ENCODE measurements at places on chromosomes 2 and 18.

- no peak for DNase-seq
These were observed 62.1 kb upstream of the DYNAP start for GRCh38 chr18:54528942-54529376.

DNA sequence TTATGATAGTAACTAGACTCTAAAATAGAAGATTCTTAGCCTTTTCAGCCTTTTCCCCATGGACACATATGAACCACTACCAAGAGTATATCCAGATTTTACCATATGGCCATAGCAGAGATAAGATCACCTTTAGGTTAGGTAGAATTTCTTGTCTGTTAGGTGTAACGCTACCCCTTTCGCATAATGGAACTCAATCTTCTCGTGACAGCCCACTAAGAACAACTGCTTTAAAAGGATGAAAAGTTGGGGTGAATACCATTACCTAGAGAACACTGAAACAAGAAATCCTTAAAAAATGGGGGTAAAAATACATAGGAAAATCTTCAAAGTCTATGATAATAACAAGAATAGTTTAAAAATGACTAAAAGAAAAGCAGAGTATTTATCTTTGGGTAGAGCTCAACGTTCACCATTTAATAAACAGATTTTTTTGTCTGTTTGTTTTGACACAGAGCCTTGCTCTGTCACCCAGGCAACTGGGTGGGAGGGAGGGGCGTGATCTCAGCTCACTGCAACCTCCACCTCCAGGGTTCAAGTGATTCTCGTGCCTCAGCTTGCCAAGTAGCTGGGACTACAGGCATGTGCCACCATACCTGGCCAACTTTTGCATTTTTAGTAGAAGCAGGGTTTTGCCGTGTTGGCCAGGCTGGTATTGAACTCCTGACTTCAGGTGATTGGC, 67.2 kb downstream of the VIL1 start:
- no peak for DNase-seq

DNA sequence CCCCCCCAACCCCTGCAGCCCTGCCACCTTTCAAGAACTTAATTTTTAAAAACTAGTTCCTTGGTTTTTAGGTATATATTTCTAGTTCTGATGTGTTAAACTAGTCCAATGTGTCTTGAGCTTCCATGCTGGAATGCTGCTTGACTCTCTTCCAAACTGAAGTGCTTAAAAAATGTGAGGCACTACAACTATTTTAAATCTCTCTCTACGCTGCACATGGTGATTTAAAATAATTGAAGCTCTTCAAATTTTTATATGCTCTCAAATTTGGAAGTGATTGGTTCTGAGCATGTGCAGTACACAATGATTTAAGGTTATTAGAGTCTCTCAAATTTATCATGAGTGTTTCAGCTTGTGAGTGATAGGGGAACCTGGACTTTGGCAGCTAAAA, 192.6 kb upstream of the ZEB2 start:
- DNase-seq, result no peak

GRCh38 chr2:20061476-20061875, 10.0 kb upstream of the LAPTM4A start:
- DNase-seq, result no peak

GRCh38 chr2:172513524-172513900, 42.4 kb upstream of the PDK1 start:
- DNase-seq, result no peak

- no peak for DNase-seq
These were observed 179.2 kb downstream of the ACKR3 start for GRCh38 chr2:236748801-236749200.

DNA sequence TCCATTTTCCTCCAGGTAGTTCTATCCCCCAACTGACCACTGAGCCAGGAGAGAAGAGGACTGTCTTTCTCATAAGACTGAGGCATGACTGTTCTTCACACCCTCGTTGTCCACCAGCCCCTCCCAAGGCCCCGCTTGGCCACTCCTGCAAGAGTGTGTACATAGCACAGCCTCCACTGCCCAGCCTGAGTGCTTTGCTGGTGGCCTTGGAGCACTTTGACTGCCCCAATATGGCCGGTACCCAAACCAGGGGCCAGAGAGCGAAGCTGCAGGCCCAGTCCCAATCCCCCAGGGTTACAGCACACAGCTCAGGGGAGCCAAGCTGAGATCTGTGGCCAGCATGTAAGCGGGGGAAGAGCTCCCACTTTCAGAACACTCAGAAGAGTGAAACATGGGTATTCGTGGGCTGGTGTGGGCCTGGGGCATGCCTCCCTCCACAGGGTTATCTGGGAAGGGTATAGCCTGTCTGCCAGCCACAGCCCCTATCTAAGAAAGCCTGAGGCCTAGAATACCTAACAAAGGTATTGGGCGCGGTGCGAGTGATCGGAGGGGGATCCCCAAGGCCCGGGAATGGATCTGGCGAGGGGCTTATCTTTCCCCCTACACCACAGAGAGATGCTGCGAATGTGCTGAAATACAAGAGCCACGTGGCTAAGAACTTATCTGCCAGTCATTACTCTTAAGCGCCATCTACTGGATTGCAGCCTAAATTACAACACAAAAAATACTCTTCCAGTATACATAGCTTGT, 163.8 kb downstream of the WDPCP start:
- DNase-seq, result no peak

GRCh38 chr2:65381607-65382051, 50.8 kb downstream of the SPRED2 start:
- DNase-seq, result no peak

DNA sequence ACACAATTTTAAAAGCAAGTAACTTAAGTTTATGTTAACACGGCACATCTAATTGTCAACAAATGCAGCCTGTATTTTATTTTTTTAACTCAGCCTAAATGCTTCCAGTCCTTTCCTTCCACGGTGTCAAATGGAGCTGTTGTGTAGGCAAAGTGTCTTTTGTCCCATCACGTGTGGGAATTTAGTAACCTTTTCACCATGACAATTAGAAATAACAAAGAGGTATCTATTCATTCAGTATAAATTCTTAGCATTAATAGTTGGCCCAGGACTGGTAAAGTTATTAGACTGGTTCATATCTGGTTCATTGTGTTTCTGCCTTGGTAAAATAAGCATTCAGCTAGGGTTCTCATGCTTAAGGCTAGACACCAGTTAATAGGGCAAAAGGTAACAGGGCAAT, 47.9 kb downstream of the FRZB start:
- no peak for DNase-seq

- no peak for DNase-seq
These were observed 141.3 kb upstream of the LHCGR start for GRCh38 chr2:48896870-48897269.

Data from stimulated activated CD8-positive, alpha-beta memory T cell treated with anti-CD3 and anti-CD28 coated beads, Interleukin-4, amount 100 ng/mL, for 1 hour (primary cell).